SHP77 treated with DMSO at 0.1 percent for 48 hours (cell line): ENCODE measurements at places on chromosomes 5 and 9.
A peak's percentile ranks its signal among the peaks of the same experiment; 100 is the strongest.

GRCh38 chr9:105485131-105485530 lies 37.3 kb downstream of the FSD1L start:
- DNase-seq, result no peak

GRCh38 chr5:149608936-149609545 lies 27.7 kb downstream of the ARHGEF37 start:
- DNase-seq, result no peak

- DNase-seq, result no peak
Observed at GRCh38 chr9:127219520-127219919, 45.1 kb upstream of the GARNL3 start.

DNA sequence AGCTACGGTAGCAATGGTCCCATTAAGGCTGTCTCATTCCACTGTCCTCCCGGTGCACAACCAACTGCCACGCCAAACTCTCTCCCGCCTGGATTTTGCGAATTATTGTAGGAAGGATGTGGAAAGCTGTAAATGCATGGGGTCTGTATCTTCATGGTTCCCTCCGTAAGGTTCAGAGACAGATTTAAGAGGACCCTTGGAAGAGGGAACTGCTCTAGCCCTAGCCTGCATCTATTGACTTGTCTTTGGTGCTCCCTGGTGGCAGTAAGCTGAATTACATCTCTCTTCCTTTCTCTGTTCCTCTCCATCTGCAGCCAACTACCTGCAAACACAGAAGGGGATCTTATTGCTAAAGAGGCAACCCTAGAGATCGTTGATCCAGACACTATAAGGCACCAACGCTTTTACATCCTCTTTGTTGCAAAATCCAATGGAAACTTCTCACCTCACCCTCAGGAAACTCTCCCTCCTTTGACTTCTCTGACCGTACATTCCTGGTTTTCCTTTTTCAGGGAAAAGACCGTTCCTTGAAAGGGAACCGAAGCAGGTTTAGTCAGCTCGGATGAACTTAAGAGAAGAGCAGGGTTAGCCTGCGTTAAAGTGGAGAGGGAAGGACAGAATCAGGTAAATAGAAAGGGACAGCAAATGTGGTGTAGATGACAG lies 11.9 kb downstream of the CAPSL start:
- DNase-seq, result peak; percentile 37

DNA sequence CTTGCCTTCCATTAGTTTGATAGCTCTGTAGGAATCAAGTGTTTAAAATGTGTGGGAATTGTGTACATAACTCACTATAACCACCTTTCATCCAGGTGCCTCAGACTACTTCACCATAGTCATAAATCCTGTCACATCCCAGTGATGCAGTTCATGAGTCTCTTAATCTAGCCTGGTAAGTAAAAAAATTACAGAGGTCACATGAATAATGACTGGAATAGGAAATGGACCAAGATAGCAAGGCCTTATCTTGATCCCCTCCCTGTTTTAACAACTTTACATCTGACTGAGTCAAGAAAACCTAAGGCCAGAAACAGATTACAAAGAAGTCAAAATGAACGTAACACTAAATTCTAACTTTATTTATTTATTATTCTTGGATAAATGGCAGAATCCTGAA lies 1.5 kb upstream of the RNF145 start:
- no peak for DNase-seq

DNA sequence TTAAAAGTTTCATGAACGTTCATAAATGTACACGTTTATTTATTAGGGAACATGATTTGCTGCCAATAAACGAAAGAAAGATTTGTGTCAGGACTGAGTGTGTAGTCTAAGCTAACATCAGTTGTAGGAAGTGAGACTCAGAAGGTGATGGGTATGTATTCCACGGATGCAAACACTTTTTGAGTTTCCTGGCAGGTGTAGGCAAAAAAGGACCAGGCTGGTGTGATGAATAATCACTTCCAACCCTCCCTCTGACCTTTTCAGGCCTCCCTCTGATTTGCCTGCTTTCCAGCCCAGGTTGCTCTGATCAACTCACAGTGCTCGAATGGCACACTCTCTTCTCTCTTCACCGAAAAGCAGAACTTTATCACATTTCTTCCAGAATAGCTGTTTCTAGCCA lies 51.8 kb downstream of the BASP1 start:
- DNase-seq, result no peak

DNA sequence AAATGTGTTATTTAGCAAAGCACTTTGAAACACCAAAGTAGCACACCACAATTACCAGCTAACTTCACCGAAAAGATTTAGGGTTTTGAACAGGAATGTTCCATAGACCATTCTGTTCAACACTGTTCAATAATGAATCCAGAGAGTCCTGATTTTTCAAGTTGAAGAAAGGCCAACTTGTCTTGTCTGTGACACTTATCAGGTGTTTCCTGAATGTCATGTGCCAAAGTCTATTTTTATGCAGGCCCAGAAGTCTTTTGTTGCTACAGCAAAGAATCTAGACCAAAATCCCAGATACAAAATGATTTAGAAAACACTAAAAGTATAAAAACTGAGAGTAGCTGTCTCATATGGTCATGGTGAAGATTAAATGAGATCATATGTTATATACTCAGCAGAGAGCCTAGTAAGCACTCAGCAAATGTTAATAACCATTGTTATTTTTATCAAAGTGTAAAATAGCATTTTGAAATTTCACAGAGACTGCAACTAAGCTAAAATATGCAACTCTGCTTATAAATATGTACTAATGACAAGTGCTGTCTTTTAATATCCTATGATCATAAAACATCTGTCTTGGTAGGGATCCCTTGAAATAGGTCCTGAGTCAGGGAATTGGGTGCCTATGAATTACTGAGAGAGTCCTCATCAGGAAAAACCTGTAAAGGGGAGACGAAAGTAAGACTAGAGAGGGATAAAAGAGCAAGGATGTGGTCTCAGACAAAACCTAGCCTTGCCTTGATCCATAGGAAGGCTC lies 122.4 kb upstream of the SLC12A2 start:
- DNase-seq, result no peak

DNA sequence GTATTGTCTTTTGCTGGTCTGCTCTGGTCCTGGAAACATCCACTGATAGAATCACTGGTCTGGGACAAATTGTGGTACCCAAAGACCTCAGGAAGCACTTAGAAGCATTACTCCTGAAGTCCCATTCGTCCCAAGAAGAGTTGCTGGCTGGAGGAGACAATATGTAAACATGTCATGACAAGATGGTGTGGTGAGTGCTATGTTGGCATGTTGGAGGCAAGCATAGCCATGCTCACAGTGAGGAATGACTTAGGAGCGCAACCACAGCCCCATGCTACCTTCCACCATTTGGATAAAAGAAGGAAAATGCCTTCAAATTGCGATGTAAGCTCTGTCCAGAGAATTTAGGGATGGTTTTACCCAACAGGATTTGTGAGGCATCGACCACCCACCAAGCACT lies 115.8 kb upstream of the STC2 start:
- DNase-seq, result no peak

- DNase-seq, result no peak
Observed at GRCh38 chr5:145246961-145247744, 588.0 kb downstream of the PRELID2 start.

- no peak for DNase-seq
Observed at GRCh38 chr5:146447734-146448380, 724 bp downstream of the TCERG1 start.

DNA sequence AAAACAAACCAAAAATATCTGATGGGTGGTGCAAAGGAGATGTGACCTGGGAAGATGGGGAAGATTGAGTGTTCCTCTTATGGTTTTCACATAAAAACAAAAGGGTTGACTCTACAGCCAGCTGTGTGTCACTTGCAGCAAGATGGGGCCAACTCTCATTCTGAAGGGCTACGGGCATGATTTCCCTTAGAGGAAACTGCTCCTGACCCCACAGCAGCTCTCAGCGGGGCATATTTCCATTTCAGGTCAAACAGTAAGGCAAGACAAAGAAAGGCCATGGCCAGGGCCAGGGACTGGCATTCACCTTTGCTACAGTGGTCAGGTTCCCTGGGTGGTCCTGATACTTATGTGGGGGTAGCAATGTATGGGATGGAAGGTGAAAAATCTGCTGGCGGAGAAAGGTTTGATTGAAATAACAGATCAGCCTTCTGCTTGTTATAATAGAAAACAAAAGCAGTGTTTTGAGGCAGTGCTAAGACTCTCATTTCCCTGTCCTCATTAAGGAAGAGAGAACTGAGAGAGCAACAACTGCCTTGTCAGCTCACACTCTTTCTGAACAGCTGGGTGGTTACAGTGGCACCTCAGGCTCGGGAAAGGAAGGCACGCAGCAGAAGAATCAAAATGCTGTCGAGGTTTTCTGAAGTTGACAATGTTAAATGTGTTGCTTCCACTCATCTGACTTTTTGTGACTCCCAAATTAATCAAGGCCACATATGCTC lies 120.7 kb upstream of the PCA3 start:
- no peak for DNase-seq

DNA sequence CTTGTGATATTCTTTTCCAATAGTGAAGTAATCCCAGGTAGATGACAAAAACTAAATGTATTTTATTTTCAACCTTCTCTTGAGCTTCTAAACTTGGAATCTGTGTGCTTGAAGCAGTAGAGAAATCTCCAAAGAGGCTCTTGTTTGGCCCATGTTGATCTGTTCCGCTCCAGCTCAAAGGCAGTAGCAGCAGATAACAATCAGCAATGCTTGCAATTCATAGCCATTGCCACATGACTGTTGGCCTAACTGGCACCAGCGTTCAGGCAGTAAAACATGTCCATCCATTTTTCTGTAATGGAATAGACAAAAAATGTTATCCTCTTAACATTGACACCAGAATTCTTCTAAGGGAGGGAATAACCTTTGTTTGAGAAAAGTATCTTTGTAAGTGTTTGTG lies 270.7 kb upstream of the MSX2 start:
- DNase-seq, result no peak

GRCh38 chr5:142686210-142686734 lies 382 bp upstream of the FGF1 start:
- DNase-seq, result no peak

DNA sequence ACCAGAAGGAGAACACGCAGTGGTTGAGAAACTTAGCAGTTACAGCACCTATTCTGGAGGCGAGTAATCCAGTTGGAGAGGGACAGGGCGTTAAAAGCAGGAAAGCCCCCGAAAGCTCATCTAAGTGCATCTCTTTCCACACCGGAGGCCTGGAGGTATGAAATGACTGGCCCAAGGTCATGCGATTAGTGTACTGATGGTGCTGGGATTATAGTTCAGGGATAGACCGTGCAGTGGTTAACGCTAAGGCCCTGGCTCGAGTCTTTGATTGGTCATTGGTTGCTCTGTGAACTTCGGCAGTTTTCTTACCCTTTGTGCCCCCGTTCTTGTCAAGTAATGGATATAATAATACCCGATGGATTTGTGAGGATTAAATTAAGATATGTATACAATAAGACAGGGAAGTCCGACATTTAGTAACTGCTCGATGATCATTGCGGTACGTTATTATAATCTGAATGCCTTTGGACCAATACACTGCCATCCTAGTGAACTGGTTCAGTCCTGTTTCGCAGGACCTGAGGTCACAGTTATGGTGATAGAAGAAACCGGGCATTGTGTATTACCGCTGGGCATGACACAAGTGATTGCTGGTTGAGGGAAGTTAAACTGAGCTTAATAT lies 960 bp downstream of the CANX start:
- DNase-seq, result no peak

GRCh38 chr5:153641183-153641688 lies 150.8 kb downstream of the GRIA1 start:
- DNase-seq, result no peak

GRCh38 chr9:98135938-98136337 lies 16.9 kb upstream of the TRIM14 start:
- no peak for DNase-seq

DNA sequence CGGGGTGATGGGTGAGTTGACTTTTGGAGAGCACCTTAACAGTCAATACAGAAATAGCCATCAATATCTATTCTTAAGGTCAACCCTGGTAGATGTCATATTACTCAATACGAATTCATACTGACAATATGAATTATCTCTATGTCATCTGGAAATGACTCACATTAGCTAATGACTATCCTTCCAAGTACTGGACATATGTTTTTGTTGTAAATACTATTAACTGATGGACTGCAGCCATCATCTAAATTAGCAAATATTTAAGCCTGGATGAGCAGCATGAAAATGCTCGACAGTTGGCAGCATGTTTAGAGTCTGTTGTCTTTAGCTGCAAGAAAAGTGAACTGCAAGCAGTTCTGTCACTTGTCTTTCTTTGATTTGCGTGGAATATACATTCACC lies 19.6 kb upstream of the ISOC1 start:
- DNase-seq, result no peak

GRCh38 chr5:124045412-124045811 lies 533.4 kb downstream of the CSNK1G3 start:
- no peak for DNase-seq

GRCh38 chr5:80874162-80874561 lies 86.0 kb upstream of the RASGRF2 start:
- DNase-seq, result no peak

- no peak for DNase-seq
Observed at GRCh38 chr9:100700689-100701318, 122.9 kb downstream of the CAVIN4 start.

GRCh38 chr9:126122901-126123616 lies 203.6 kb upstream of the MVB12B start:
- DNase-seq, result no peak

DNA sequence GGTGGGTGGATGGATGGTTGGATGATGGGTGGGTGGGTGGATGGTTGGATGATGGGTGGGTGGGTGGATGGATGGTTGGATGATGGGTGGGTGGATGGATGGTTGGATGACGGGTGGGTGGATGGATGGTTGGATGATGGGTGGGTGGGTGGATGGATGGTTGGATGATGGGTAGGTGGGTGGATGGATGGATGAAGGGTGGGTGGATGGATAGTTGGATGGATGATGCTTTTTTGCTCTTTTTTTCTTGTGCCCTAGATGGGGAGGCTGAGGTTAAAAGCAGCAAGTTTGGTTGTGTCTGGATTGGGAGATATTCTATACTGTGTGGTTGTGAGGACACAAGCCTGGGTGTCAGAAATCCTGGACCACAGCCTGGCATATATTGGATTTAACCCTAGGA lies 5.4 kb downstream of the LCN12 start:
- DNase-seq, result no peak

- DNase-seq, result no peak
Observed at GRCh38 chr5:142512043-142513042, 173.5 kb downstream of the FGF1 start.
